Breast epithelium (tissue), 4 donors: ENCODE measurements at places on chromosomes 11 and 22. TPM values are rescaled to one million over a fixed set of nuclear protein-coding genes. Genes with fewer than 3 reads are reported as not detected.
A peak's percentile ranks its signal among the peaks of the same experiment; 100 is the strongest.

Gene PNPLA3
- 2.9 TPM for total RNA-seq

Gene ANO1
- 95.0 TPM for total RNA-seq

Gene LINC01488
- total RNA-seq, result not detected

Gene OR4A47
- not detected for total RNA-seq

Gene GUCD1
- total RNA-seq, result 91.4 TPM

Gene PAFAH1B2
- 86.2 TPM for total RNA-seq

Gene POU2AF1
- 3.5 TPM for total RNA-seq

Gene OR51V1
- not detected for total RNA-seq

Gene SLC17A6
- total RNA-seq, result not detected

Gene CCDC87
- 0.15 TPM for total RNA-seq

Gene GGA1
- total RNA-seq, result 36.6 TPM

Gene MISFA
- 2.6 TPM for total RNA-seq

Gene MS4A10
- not detected for total RNA-seq

- H3K4me1 ChIP-seq, result no peaks in the 10 kb centered on the region
- no peak for DNase-seq
- H3K36me3 ChIP-seq, result no peaks in the 10 kb centered on the region
- no peak overlapping the region for H3K27ac ChIP-seq
Measured at GRCh38 chr22:16964366-16964765, 43.7 kb downstream of the GAB4 start.

- no peaks in the 10 kb centered on the region for H3K4me1 ChIP-seq
- no peak for DNase-seq
- H3K4me3 ChIP-seq, result no peak overlapping the region
- no peak overlapping the region for H3K27ac ChIP-seq
- H3K36me3 ChIP-seq, result no peaks in the 10 kb centered on the region
Measured at GRCh38 chr22:26553056-26553752, 36.7 kb downstream of the TPST2 start.

DNA sequence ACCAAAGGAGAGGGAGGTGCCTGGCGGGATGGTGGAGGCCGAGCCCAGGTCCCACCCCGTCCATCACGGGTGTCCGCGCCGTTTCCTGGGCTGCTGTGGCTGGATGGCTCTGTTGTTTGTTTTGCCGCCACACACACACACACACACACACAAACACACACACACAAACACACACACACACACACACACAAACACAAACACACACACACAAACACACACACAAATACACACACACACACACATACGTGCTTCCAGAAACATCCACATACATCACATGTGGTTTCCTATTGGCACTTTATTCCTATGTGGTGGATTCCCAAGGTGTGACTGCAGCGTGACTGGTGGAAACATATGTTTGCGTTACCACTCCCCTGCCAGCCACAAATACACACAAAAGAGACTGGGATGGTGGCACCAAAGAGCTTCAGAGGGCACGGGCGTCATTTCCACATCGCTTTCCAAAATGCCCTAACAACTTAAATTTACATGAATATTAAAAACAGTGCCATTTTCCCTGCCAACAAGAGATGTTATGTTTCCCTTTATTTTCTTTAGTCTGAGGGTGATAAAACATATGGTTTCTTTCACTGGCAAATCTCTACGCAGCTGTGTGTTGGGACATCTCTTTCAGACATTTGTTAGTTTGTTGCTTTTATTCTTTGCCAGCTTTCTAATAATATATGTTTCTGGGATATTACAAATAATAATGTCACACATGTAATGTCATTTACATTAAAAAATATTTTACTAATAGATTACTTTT lies 356.8 kb downstream of the BRD1 start:
- H3K4me1 ChIP-seq, result no peaks in the 10 kb centered on the region
- H3K36me3 ChIP-seq, result no peaks in the 10 kb centered on the region

DNA sequence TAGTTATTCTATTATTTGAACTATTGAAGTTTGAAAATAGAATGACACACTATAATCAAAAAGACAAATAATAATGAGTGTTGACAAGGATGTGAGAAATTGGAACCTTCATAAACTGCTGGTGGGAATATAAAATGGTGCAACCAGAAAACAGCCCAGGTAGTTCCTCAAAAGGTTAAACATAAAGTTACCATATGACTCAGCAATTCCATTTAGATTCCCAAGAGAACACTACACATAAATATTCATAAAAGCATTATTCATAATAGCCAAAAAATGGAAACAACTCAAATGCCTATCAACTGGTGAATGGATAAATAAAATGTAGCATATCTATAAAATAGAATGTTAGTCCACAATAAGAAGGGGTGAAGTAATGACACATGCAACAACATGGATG lies 21.7 kb downstream of the CCDC73 start:
- H3K27me3 ChIP-seq, result no peaks in the 10 kb centered on the region
- no peak overlapping the region for H3K27ac ChIP-seq
- H3K4me3 ChIP-seq, result no peak overlapping the region
- H3K4me1 ChIP-seq, result no peaks in the 10 kb centered on the region

- H3K27me3 ChIP-seq, result no peaks in the 10 kb centered on the region
- H3K4me1 ChIP-seq, result peaks cover 7% of the 10 kb centered on the region
- peak overlapping the region; percentile 98 for H3K27ac ChIP-seq
- peak overlapping the region; percentile 72 for H3K4me3 ChIP-seq
- H3K36me3 ChIP-seq, result no peaks in the 10 kb centered on the region
Measured at GRCh38 chr11:355581-356458, 13.5 kb upstream of the B4GALNT4 start.

DNA sequence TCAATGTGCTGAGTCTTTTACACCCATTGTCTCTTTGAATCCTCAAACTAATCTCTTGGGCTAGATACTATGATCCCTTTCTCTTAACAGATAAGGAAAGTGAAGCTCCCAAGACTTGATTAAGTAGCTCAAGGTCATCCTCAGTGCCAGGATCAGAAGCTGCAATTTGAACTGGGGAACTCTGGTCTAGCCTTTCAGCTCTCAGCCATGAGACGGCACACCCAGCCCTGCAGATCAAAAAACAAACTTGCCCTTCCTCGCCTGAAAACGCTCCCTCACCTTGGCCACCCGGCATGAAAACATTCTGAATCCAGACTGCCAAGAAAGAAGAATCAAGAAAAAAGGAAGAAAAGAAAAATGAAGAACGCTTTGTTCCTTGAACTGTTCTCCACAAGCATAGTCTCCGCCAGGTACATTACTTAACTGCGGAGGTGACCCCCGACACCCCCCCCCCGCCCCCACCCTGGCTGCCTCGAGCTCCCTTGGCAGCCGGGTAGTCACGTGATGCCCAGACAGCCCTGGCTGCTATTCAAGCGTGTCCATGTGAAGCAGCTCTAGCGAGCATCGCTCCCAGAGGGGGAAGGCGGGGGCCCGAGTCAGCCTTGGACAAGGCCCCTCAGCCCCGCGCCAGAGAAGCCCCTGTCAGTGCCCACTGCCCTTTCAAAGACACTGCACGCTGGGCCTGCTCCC lies 451.2 kb downstream of the MIAT start:
- DNase-seq, result peak; percentile 60
- H3K4me3 ChIP-seq, result no peak overlapping the region
- peaks cover 3% of the 10 kb centered on the region for H3K4me1 ChIP-seq

GRCh38 chr22:31561970-31562369 lies 65.6 kb downstream of the SFI1 start:
- no peaks in the 10 kb centered on the region for H3K36me3 ChIP-seq
- peak overlapping the region; percentile 17 for H3K27ac ChIP-seq
- no peaks in the 10 kb centered on the region for H3K4me1 ChIP-seq
- no peaks in the 10 kb centered on the region for H3K27me3 ChIP-seq

DNA sequence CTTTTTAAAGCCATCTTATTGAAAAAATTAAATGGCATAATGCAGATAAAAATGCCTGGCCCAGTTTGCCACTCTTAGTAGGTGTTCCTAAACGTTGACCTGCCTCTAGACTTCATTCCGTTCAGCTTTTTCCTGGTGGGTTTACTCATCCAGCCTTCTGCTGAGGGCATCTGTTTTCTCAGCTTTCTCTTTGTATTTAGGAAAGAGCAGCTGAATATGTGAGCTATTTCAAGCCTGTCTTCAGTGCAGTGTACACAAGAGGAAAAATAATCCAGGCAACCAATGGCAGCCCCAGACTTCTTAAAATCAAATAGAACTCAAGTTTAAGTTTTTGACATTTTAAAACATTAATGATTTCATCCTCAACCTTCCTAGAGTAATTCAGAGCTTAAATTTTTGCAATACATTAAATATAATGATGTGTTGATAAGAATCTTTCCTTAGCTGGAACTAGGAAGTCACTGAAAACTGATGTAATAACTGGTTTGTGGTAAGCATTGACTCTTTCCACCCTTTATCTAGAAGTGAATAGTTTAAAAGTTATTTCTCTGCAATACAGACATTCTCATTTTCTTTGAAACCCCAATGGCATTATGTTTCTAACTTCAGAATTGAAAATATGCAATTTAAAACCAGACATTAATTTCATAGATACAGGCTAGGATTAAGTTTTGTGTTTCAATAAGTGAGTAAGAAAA lies 165.4 kb downstream of the AASDHPPT start:
- no peak overlapping the region for H3K4me3 ChIP-seq
- H3K36me3 ChIP-seq, result no peaks in the 10 kb centered on the region
- no peaks in the 10 kb centered on the region for H3K4me1 ChIP-seq
- H3K27ac ChIP-seq, result no peak overlapping the region
- no peak for DNase-seq

DNA sequence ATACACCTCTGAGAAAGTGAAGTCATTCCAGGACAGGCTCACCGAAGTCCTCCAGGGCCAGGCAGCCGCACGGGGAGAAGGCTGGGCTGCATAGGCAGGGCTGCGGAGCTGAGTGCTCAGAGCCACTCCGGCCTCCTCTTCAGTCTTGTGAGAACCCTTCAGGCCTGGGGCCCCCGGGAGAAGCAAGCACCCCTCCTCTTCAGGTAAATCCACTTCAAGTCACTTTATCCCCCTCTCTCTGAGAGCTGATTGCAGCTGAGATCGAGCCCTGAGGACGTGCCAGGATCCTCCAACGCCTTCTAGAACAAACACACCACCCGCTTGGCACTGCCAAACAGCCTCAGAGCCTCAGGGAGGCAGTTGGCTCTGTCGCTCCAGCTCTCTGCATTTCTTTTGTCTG lies 1526.3 kb downstream of the BRD1 start:
- H3K27me3 ChIP-seq, result peaks cover 34% of the 10 kb centered on the region
- H3K27ac ChIP-seq, result no peak overlapping the region
- DNase-seq, result no peak
- no peaks in the 10 kb centered on the region for H3K36me3 ChIP-seq
- no peak overlapping the region for H3K4me3 ChIP-seq
- H3K4me1 ChIP-seq, result no peaks in the 10 kb centered on the region

DNA sequence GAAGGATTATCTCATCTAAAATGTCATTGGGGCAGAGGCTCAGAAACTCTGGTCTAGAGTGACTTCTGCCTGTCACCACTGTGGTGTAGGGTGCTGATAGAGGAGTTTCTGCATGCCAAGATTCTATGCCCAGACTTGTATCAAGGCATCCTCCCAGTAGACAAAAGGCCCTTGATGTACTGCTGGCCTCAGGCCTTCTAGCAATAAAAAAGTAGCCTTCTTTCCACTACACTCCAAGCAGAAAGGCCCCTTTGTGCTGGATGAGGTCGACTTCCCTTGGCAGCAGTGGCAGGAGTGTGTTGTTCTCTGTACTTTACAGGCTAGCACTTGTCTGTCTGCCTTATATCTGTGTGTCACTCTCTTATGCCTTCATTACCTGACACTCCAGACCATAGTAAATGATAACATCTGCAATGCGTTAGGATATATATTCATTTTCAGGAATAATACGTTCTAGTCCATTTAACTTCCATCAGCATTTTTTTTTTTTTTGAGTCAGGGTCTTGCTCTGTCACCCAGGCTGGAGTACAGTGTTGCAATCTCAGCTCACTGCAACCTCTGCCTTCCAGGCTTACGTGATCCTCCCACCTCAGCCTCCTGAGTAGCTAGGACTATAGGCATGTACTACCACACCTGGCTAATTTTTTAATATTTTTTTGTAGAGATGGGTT lies 49.5 kb upstream of the RRM1 start:
- no peak for DNase-seq
- H3K36me3 ChIP-seq, result no peaks in the 10 kb centered on the region
- no peak overlapping the region for H3K4me3 ChIP-seq
- no peaks in the 10 kb centered on the region for H3K27me3 ChIP-seq
- H3K4me1 ChIP-seq, result peaks cover 16% of the 10 kb centered on the region

DNA sequence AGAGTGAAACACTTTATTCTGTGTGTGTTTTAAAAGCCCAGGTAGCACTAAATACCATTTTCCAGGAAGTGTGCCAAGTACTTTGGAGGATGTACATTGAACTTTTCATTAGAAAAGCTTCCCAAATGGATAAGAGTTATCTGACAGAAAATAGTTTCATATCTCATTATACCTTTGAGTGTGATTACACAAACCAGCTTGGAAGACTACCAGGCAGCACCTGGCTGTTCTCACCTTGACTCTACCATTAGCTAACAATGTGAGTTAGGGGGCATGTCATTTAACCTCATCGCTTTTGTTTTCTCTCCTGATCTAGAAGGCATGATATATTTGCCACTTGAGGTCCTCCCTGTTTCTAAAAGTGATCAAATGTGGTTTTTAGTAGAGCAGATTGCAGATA lies 50.2 kb downstream of the GRM5 start:
- H3K27ac ChIP-seq, result no peak overlapping the region
- no peak for DNase-seq
- no peaks in the 10 kb centered on the region for H3K36me3 ChIP-seq
- no peak overlapping the region for H3K4me3 ChIP-seq
- H3K27me3 ChIP-seq, result no peaks in the 10 kb centered on the region

GRCh38 chr11:74024261-74025029 lies 15.6 kb upstream of the UCP3 start:
- no peak overlapping the region for H3K27ac ChIP-seq
- no peaks in the 10 kb centered on the region for H3K36me3 ChIP-seq
- no peak overlapping the region for H3K4me3 ChIP-seq
- H3K27me3 ChIP-seq, result no peaks in the 10 kb centered on the region

GRCh38 chr11:86374586-86374985 lies at the start of gene CCDC81:
Gene CCDC81, plus strand, starts transcription at chr11:86374887. Its CDS starts 277 bp downstream, at chr11:86375164.
- no peak within 1 kb of the TSS for H3K27ac ChIP-seq
